Stomach (tissue), 19 donors: ENCODE measurements at places on chromosomes 5 and 9. TPM values are rescaled to one million over a fixed set of nuclear protein-coding genes. Genes with fewer than 3 reads are reported as not detected.

- H3K4me1 ChIP-seq: peaks cover 43% of the 10 kb centered on the region
- H3K27ac ChIP-seq: no peak overlapping the region
- H3K4me3 ChIP-seq: no peak overlapping the region
- no peak for DNase-seq
These were observed 6.9 kb downstream of the PIP5K1B start for GRCh38 chr9:68711932-68712331.

- DNase-seq: no peak
- H3K4me1 ChIP-seq: peaks cover 19% of the 10 kb centered on the region
- H3K4me3 ChIP-seq: peak overlapping the region; percentile 56
- H3K27me3 ChIP-seq: no peaks in the 10 kb centered on the region
- no peaks in the 10 kb centered on the region for H3K36me3 ChIP-seq
These were observed 3.7 kb downstream of the PIK3R1 start for GRCh38 chr5:68219161-68219816.

GRCh38 chr5:139847091-139847490 is 51.5 kb downstream of the PSD2 start:
- DNase-seq: no peak
- H3K27me3 ChIP-seq: peaks cover 48% of the 10 kb centered on the region
- H3K4me1 ChIP-seq: peaks cover 9% of the 10 kb centered on the region

DNA sequence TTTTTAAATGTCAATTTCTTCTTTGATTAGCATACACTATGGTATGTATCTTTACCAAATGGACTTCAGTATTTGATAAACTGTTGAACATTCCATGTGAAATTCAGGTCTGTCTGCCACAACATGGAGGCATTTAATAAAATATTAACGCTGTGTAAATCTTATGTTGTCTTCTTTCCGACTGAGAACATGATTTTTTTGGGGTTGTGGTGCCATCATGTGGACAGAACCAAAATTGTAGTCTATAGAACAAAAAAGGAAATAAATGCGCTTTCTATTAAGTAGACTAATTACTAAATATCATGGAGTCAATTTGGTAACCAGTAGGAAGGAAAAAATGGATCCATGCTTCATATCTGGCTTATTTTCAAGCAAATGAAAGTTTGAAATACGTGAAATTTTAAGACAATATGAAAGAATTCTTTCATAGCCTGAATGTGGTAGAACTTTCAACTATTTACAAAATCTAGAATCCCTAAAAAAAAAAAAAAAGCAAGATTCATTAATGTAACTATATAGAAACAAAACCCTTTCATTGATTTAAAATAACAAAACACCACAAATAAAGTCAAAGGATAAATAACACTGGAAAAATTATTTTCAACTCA is 2.8 kb upstream of the PLK2 start:
- peaks cover 25% of the 10 kb centered on the region for H3K4me1 ChIP-seq
- H3K27ac ChIP-seq: no peak overlapping the region
- DNase-seq: peak; percentile 85
- no peak overlapping the region for H3K4me3 ChIP-seq
- no peaks in the 10 kb centered on the region for H3K36me3 ChIP-seq
- H3K27me3 ChIP-seq: peaks cover 4% of the 10 kb centered on the region

- H3K27ac ChIP-seq: no peak overlapping the region
- H3K27me3 ChIP-seq: no peaks in the 10 kb centered on the region
- H3K36me3 ChIP-seq: no peaks in the 10 kb centered on the region
These were observed 68.5 kb downstream of the BNC2 start for GRCh38 chr9:16801871-16802466.

DNA sequence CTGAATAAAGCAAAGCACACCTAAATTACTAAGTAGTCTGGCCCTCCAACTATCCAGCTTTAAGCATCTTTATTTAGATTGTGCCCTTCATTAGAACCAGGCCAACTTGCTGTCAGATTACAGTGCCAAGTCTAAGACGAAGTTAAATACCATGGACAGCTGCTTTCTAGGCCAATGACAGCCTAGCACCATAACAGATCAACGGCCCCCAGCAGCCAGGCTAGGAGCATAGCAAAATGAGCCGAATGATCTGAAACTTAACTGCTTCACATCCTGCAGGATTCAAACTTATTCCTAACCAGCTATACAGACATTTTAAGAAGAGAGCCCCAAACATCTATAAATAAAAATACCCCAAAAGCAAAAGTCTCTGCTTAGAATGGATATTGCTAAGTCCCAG is 6.8 kb downstream of the SLC24A2 start:
- H3K4me1 ChIP-seq: no peaks in the 10 kb centered on the region
- no peaks in the 10 kb centered on the region for H3K27me3 ChIP-seq
- no peaks in the 10 kb centered on the region for H3K36me3 ChIP-seq
- no peak overlapping the region for H3K27ac ChIP-seq

DNA sequence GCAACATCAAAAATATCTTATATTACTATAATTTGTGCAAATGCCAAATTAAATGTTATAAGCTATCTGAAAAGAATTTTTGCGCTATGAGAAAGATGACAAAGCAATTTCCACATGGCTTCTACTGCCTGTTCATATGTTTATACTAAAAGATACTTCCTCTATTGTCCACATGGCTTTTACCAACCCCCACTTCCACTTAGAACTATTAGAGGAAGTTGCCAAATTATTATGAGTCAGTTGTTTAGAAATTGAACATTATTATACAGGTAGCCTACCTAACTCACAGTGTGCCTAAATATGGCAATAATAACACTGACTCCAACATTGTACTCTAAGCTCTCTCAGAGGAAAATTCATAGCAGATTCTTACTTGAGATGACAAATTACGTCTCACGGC is 37.6 kb upstream of the SLC27A6 start:
- no peak overlapping the region for H3K4me3 ChIP-seq
- no peak overlapping the region for H3K27ac ChIP-seq
- no peaks in the 10 kb centered on the region for H3K36me3 ChIP-seq
- no peak for DNase-seq

DNA sequence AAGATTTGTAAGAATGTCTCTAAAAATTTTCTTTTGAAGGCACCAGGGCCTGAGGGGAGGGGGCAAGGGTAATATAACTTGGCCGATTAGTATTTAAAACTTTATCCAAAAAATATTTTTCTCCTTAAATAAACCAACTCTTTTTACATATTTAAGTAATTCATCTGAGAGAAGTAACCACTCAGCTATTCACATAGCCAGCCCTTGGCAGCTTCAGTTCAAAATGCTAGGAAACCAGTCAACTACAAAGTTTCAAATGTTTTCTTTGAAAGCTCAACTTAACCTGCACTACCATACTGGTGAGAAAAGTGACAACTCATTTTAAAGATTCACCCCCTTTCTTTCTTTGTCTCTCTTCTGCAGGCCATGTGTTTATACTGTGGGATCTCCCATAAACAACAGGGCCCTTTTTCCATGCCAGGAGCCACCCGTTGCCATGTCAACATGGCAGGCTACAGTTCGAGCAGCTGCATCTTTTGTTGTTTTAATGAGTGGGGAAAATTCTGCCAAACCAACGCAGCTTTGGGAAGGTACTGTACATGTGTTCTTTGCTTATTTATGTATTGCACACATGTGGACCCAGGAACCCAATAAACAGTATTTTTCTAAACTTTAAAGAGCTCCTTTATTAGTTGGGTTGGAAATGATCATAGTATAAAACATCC is 46.3 kb downstream of the AOPEP start:
- DNase-seq: no peak
- H3K36me3 ChIP-seq: no peaks in the 10 kb centered on the region
- no peak overlapping the region for H3K27ac ChIP-seq
- H3K4me1 ChIP-seq: no peaks in the 10 kb centered on the region
- no peaks in the 10 kb centered on the region for H3K27me3 ChIP-seq
- no peak overlapping the region for H3K4me3 ChIP-seq

DNA sequence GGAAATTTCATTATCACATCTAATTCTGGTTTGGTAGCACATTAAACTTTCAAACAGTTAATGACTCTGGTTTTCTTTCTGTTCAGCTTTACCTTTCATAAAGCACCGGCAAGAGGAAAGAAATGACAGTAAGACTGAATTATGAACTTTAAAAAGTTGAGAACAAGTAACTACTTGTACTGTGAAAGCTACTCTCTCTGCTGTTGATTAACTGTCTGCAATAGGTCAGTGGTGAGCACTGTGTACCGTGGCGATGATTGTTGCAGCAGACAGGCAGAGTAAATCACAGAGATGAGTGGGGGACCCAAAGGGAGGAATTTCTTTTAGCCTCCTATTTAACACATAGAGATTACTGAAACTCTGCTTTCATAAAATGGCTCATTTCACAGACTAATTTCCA is 74.0 kb upstream of the MEF2C start:
- H3K36me3 ChIP-seq: no peaks in the 10 kb centered on the region
- no peaks in the 10 kb centered on the region for H3K27me3 ChIP-seq
- no peak for DNase-seq
- H3K4me1 ChIP-seq: no peaks in the 10 kb centered on the region
- no peak overlapping the region for H3K27ac ChIP-seq

GRCh38 chr5:142178651-142179050 is 70.1 kb downstream of the NDFIP1 start:
- H3K36me3 ChIP-seq: no peaks in the 10 kb centered on the region
- no peak overlapping the region for H3K4me3 ChIP-seq
- no peak overlapping the region for H3K27ac ChIP-seq
- no peaks in the 10 kb centered on the region for H3K4me1 ChIP-seq

- H3K27me3 ChIP-seq: no peaks in the 10 kb centered on the region
- no peaks in the 10 kb centered on the region for H3K36me3 ChIP-seq
- H3K4me3 ChIP-seq: no peak overlapping the region
- DNase-seq: no peak
- H3K27ac ChIP-seq: no peak overlapping the region
These were observed 79.2 kb downstream of the LIX1 start for GRCh38 chr5:97063251-97063650.

Gene HNRNPK
- 267 TPM for polyA plus RNA-seq

Gene WNT8A
- not detected for polyA plus RNA-seq

Gene APBA1
- 0.76 TPM for polyA plus RNA-seq
